ENCODE measurements at places on chromosomes 1 and 21.
A peak's percentile ranks its signal among the peaks of the same experiment; 100 is the strongest.

DNA sequence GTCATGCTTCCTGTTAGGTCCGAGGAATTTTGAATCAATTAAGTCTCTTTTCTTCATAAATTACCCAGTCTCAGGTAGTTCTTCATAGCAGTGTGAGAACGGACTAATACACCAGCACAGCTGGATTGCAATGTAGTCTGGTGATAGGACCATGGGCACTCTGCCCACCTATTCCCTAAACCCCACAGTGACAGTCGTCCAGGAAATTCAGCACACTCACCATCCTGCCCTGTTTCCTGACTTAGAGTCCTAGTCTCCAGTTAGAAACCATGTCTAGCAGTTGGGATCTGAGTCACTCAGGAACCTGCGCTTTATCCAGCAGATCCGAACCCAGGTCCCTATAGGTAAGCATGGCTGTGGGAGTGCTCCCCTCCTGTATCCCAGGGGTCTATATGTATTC, 149.3 kb upstream of the TNR start:
- no peak for DNase-seq

DNA sequence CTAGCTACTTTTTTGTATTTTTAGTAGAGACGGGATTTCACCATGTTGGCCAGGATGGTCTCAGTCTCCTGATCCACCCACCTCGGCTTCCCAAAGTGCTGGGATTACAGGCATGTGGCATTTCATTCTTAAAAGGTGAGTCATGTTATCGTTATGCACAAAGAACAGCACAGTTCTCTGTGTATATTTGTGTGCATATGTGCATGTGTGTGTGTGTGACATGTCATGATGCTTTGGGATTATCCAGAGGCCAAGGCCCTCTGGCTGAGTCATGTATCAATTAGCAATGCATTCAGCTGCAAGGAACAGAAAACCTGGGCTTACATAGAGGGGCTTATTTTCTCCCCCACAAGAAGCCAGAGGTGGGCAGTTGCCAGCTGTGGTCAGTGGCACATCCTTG, 301.7 kb upstream of the KAZN start:
- DNase-seq: no peak

- no peak for DNase-seq
Measured at GRCh38 chr1:203085528-203086406, at the start of gene MYOG. MYOG (minus strand) TSS chr1:203086012; CDS start chr1:203085961, 51 bp downstream.

DNA sequence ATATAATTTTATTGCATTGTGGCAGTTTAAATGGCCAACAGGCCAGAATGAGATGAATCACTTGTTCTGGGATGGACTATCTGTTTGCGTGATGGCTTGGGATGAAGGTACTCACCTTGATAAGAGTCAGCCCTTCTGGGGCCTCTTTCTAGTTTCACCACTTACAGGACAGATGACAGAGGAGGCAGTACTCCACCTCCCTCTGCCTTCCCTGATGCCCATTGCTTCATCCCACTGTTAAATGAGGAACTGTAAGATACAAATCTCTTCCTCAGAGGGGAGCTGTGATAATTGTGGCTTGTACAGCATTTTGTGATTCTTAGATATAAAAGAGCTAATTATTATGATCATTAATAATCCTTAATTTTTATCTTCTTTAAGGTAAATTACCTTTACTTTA, 3.7 kb upstream of the TCHH start:
- no peak for DNase-seq

DNA sequence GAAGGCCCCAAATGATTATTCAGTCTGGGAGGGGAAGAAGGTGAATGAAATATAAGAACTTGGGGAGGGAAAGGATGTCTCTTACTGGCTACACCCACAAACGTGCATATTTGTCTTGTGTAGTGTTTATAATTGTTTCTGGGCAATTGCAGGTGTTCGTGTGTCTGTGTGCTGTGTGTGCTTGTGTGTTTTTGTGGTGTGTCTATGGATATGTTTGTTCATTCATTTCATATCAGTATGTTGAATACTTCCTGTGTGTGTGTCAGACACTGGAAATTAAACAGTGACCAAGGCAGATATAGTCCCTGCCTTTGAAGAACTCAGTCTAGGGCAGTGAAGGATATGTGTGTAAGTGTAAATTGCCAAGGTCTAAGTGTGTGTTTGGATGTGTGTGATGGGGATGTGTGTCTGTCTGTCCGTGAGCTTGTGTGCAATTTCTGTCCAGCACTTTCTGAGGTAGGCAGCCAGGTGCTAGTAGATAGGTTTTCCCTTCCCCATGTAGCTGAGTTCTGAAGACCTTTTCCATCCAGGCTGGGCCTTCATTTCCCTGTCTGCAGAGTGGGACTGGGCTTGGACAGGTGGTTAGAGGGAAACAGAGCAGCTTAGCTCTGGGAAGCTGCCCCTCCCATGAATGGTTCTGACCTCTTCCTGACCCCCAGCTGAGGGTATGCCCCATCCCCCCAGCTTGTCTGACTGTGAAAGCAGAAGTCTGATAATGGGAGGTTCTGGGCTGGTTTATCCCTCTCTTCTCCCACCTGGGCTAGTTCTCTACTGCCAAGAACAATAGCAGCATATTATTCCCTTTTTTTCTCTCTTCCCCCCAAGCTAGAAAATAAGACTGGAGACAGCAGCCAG, 3.8 kb downstream of the AGO1 start:
- DNase-seq: no peak

GRCh38 chr1:186303911-186304310, 71.1 kb downstream of the TPR start:
- no peak for DNase-seq

GRCh38 chr1:150749720-150750311, 15.8 kb downstream of the CTSS start:
- DNase-seq: no peak

GRCh38 chr1:109971559-109971958, 13.0 kb upstream of the AHCYL1 start:
- DNase-seq: no peak

DNA sequence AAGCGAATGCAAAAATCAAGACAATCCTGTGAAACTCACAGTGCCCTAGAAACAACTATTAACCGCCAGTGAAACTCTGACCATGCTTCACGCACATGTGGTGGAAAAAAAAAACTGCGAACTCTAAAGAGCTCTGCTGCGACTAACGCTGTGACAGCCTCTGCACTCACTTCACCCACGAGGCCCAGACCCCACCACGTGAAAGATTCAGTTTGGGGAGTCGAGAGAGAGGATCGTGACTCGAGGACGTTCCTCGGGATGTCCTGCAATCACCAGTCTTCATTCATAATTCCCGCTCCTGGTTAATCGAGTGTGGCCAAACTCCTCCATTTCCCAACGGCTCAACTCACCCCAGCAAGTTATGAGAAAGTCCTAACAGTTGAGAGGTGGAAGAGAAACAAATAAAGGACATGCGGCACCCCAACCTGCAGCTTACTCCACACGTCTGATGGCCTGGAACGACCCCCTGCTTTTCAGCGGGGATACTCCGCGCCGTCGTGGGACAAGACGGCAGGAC, 1.1 kb downstream of the SERBP1 start:
- DNase-seq: peak; percentile 9

- no peak for DNase-seq
Measured at GRCh38 chr1:20733360-20733975, 965 bp upstream of the SH2D5 start.

Measured in effector CD4-positive, alpha-beta T cell (primary cell).